ENCODE measurements at places on chromosomes 1 and 21.

DNA sequence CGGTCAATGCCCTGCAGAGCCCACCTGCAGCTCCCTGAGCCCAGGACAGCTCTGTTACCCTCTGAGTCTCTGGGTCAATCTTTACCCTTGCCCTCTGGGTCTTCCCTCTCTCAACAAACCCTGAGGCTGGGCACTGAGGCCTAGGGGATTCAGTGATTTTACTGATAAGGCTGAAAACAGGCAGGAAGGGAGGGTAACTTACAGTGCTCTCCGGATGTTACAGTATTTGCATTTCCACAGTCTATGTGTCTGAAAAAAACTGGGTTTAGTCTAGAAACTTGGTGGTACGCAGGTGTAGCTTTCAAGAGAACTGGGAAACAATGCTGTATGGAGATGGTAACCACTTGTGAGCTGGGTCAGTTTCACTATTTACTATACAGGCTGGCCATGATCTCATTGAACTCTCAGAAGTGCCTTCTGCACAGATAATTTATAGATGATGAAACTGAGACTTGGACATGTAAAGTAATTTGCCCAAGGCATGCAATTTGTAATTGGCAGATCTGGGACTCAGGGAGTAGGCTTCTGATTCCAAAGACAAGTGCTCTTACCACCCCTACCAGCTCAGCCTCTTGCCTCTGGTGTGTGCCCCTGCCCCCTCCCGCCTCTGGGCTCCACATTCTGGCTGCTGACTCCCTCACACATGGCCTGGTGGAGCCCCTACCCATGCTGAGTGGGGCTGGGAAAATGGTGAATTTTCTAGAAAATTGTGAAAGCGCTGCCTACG is 48.8 kb downstream of the TENT5C start:
- no peak for DNase-seq

- DNase-seq, result no peak
These were observed 3.1 kb upstream of the BLACAT1 start for GRCh38 chr1:205458777-205459566.

DNA sequence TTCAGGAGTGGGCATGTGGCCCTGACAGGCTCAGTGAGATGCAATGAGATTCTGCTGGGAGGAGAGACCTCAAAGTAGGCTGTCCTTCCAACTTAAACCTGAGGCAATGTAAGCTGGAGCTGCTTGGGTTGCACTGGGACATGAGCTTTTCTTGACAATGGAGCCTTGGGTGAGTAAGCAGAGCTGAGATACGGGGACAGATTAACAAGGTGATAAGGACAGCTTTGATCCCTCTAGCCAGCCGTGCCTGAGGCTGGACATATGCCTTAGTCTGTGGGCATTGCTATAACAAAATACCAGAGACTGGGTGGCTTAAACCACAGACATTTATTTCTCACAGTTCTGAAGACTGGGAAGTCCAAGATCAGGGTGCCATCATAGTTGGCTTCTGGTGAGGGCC is 18.3 kb upstream of the NGF start:
- no peak for DNase-seq

GRCh38 chr1:231776757-231777062 is 150.1 kb downstream of the DISC1 start:
- DNase-seq, result no peak

DNA sequence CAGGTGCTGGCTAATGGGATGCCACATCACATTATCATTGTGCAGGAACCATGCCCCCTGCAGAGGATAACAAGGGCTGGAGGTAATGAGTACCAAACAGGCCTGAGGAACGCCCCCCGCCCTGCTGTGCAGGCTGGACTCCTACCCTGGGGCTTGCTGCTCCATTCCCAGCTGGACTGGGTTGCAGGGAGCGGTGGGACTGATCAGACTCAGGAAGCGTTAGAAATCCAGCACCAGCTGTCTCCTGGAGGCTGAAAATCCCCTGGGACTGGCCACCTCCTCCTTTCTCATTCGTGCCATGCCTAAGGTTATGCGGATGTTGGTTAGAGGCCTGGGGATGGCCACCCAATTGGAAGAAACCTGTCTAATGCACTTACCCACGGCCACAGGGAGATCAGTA is 36.9 kb upstream of the POU3F1 start:
- DNase-seq, result no peak

DNA sequence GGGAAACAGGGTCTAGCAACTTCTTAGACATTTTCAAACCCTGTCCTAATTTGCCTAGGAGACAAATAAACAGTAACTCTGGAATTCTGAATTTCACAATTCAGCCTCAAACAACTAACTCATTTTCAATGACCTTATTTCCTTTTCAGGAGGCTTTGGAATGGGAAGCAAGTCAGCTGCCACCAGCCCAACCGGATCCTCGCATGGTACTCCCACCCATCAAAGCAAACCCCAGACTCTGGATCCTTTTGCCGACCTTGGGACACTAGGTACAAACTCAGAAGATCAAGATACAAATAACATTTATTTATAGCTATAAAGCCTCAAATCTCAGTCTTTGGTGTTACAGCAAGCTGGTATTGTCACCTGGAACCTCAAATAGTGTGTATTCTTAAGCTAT is 18.9 kb upstream of the LEPR start:
- no peak for DNase-seq

GRCh38 chr1:155548706-155549105 is 13.9 kb downstream of the ASH1L start:
- DNase-seq, result no peak

DNA sequence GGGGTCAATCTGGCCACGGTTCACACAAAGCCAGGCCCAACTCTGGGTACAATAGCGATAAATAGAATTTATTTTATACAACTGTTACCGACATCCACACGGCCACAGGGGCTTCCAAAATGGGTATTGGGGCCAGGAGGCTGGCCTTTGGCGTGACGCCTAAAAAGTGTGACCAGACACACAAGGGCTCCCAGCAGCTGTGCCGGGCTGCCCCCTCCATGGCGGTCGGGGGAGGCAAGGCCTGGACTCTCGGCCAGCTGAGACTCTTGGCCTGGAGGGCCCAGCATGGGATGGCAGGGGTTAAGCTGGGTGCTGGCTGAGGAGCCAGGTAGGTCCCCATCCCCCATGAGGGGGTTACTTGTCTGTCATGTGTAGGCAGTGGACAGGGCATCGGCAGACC is 73.0 kb downstream of the RAP1GAP start:
- no peak for DNase-seq

- DNase-seq, result no peak
These were observed 21.0 kb downstream of the PDE9A start for GRCh38 chr21:42674351-42674940.

DNA sequence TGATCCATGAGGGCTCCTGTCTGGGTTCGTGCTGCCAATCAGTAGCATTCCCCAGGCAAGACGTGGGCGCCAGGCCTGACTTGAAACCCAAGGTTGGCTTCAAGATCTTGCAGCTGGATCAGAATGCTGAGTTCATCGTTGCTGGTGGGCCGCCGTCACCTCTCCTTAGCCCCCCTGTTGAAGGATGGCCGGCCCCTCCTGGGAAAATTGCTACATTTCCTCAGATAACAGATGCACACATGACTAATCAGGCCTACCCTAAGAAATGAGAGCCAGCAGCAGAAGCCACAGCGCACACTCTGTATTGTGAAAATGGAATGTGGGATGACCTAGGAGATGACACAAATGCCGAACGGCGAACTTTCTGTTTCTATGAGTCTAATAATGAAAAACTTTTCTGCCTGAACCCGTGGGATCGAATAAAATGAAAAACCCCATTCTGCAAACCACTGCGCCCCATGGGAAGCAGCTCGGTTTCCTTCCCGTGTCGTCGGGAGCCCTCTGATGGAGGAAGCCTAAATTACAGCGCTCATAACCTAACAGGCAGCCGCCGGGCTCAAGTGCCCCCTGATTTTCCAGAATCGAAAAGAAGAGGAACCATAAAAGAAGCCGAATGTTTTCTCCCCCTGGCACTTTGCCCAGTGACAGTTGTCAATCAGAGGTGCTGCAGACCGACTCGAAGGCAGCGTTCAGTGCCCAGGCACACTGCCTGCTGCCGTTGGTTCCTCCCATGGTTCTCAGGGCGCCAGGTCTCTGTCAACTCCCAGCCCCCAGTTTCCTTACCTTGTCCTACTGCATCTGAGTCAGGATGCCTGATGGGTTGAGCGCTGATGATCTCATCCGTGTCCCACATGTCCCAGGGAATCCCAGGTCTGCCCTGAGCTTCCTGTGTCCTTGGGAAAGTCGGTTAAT is 38.2 kb upstream of the H6PD start:
- no peak for DNase-seq

- no peak for DNase-seq
These were observed 10.3 kb downstream of the MIXL1 start for GRCh38 chr1:226233806-226234205.

DNA sequence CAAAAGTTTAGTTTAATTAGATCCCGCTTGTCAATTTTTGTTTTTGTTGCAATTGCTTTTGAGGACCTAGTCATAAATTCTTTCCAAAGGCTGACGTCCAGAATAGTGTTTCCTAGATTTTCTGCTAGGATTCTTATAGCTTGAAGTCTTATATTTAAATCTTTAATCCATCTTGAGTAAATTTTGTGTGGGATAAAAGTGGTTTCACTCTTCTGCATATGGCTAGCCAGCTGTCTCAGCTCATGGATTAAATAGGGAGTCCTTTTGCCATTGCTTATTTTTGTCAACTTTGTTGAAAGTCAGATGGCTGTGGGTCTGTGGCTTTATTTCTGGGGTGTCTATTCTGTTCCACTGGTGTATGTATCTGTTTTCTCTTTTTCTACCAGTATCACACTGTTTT is 801.3 kb upstream of the ADGRL4 start:
- DNase-seq, result no peak

- DNase-seq, result no peak
These were observed 104.1 kb downstream of the KCNN3 start for GRCh38 chr1:154765970-154766369.

DNA sequence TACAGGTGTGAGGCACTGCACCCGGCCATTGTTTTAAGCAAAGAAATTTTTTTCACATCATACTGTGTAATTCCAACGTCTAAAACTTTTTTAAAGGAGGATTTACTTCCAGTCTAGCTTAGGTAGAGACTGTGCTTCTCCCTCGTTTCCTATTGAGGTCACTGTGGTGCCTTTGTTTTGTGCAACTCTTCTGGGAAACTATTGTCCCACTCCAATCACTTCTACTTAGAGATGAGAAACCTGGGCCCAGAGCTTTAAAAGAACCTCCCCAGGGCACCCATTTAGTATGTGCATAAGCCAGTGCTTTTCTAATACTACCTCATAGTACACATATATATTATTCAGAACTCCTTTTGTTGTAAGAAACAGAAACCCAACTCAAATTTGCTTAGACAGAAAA is 120.0 kb upstream of the ZNF644 start:
- no peak for DNase-seq

DNA sequence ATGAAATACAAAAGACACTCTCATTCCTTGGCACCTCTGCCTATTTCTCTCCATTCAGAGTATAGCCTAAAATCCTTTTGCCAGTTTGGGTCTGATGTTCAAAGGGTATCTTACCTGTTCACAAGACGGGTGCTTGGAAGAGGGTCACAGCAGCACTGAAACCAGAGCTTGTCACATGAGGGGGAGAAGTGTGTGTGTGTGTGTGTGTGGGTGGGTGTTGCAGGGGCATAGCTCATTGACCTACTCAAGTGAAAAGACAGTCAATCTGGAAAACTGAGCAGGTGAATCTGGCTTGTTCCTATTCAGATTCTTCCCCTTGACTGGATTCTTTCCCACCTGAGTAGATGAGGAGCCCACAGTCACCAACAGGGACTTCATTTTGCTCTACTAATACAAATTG is 63.9 kb downstream of the KCTD3 start:
- no peak for DNase-seq

DNA sequence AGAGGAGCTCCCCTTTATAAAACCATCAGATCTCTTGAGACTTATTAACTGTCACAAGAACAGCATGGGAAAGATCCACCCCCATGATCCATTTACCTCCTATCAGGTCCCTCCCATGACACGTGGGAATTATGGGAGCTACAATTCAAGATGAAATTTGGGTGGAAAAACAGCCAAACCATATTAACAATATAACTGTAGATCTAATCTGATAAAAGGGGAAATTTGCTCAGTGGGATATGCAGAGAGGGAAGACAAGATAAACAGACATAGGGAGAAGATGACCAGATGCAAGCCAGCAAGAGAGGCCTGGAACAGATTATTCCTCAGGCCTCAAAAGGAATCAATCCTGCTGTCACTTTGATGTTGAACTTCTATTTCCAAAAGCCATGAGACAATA is 841.5 kb downstream of the LRRIQ3 start:
- no peak for DNase-seq

GRCh38 chr1:192485692-192486436 is 89.7 kb upstream of the RGS1 start:
- no peak for DNase-seq

DNA sequence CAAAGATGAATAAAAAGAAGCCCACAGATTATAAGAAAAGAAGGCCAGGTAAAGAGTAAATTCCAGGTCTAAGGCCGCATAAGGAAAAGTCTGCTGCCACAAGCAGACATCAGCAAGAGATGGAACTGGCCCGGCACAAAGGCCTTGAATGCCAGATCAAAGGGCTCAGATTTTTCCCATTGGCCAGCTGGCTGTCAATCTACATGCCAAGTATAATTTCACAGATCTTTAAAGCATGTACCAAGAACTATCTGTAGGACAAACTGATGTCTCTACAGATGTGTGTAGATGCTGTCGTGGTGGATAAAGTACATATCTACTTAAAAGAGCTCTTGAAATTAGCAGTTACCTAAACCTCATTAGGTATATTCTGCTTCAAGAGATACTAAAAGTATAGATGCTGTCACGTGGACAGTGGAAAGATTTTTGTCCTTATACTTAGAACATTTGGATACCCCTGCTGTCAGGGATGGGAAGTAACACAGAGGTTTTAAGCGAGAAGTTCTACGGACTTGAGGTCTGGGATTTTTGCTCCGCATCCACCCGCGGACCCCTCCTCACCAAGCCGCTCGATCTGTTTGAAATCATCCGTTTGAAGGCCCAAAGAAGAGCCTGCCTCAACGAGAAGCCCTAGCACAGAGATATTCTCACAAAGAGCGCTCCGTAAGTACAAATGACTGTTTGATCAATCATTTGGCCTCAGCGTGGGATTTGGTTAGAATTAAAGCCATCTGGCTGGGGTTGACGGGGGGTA is 10.1 kb downstream of the GLIS1 start:
- no peak for DNase-seq

- DNase-seq, result no peak
These were observed 12.4 kb downstream of the MOV10 start for GRCh38 chr1:112686835-112687234.

GRCh38 chr1:168081373-168082007 is 55.2 kb downstream of the GPR161 start:
- DNase-seq, result no peak

GRCh38 chr1:98468111-98468717 is 193.3 kb upstream of the SNX7 start:
- DNase-seq, result no peak

GRCh38 chr1:110524311-110525248 is 5.6 kb upstream of the KCNA10 start:
- DNase-seq, result peak; percentile 39

All from NK-92 treated with Interleukin-12 subunit alpha and Interleukin-12 subunit beta, amount 100 ng/mL, for 24 hours (cell line).